AG09309 (cell line): ENCODE measurements at places on chromosomes 1 and 21.

GRCh38 chr21:42695697-42696380 is 42.4 kb downstream of the PDE9A start:
- DNase-seq = no peak

GRCh38 chr1:186894415-186894814 is 65.7 kb downstream of the PLA2G4A start:
- DNase-seq = no peak

DNA sequence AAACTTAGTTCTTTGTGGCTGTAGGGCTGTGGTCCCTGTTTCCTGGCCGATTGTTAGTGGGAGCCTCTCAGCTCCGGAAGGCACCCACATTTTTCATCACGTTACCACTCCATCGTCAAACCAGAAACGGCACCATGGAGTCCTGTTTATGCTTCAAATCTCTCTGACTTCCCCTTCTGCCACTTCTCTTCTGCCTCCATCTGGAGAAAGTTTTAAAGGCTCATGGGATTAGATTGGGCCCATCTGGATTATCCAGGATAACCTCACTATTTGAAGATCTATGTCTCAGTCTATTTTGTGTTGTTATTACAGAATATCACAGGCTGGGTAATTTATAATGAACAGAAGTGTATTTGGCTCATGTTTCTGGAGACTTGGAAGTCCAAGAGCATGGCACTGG is 19.3 kb upstream of the IL22RA1 start:
- no peak for DNase-seq

DNA sequence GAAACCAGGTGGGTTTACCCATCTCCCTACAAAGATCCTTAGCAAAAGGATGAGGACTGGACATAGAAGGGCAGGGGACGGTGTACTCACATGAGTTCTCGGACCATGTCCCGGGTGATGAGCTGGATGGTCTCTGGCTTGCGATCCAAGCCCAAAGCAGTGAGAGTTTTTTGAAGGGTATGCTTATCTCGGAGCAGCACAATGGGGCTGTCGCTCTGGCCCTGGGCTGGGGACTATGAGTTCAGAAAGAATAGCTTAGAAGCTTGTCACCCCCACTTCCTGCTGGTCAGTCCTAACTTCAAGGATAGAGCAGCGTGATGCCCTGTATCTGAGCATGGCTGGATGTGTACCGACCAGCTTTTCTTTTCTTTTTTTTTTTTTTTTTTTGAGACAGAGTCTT is 9.6 kb downstream of the CFAP45 start:
- no peak for DNase-seq

- DNase-seq = no peak
Observed at GRCh38 chr1:193185211-193185610, 1.2 kb downstream of the B3GALT2 start.

- no peak for DNase-seq
Observed at GRCh38 chr1:15172405-15173259, 19.1 kb downstream of the TMEM51 start.

DNA sequence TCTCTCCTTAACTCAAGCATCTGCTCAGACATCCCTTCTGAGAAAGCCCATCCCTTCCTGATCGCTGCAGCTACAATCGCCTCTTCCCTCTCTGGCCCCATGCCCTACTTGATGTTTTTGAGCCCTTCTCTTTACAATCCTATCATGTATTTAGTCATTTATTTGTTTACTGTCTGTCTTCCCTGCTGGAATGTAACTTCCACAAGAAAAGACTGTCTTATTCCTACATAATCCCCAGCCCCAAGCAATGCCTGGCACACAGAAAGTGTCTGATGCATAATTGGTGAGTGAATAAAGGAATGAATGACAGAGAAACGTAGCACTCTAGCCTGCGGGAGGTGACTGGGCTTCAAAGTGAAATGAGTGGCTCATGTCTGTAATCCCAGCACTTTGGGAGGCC is 25.4 kb downstream of the ECE1 start:
- no peak for DNase-seq

DNA sequence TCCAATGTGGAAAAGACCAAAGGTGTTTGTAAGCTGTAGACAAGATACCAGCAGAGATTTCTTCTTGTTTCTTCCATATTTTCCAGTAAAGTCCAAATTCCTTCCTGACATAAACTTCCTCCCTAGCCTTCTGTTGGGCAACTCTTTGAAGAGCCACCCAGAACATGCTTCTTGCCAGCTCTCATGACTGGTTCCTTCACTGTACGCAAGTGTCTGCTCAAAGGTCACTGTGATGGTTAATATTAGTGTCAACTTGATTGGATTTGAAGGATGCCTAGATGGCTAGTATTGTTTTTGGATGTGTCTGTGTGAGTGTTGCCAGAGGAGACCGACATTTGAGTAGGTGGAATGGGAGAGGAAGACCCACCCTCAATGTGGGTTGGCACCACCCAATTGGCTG is 416.6 kb upstream of the RUNX1 start:
- DNase-seq = no peak

DNA sequence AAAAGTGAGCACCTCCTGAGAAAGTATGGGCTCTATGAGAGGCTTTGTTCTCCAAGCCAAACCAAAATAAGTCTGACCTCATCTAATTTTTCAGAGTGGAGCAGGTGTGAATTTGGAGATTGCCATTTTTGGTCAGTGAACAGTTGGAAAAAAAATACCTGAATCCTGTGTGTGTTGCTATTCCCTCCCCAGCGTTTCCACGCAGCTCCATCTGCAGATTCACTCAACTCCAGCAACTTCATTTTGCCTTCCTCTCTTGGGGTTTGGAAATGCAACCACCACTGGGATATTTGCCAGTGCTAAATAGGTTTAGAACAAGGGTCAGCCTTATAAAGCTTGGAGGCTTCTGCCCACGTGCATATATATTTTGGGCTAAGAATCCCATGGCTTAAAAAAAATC is 11.2 kb downstream of the CASQ2 start:
- no peak for DNase-seq

GRCh38 chr1:117650840-117651568 is 45.2 kb downstream of the TENT5C start:
- DNase-seq = no peak

DNA sequence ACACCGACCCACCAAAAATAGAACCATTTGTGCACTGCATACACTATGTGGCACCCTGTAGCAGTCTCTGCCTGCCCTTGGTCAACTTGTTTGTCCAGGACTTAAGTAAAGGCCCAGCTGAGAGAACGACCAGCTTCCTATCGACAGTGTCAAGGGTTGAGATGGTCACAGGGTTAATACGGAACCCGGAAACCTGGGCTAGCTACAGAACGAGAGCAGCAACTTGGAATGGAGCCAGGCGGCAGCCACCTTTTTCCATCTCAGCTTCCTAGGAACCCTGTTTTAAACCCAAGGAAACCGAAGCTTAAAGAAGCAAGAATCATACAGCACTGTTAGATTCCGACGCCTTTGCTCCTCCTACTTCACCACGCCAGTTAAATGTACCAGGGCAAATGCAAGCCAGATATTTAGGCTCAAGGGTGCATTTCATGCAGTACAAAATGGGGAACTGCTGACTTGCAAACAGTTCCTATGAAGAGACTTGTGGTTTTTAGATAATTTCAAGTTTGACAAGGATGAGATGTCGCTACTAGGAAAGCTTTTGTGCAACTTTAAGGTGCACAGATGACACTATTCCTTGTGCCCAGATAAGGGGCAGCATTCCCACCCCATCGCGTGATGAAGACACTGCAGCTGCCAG is 35.5 kb downstream of the SLC66A1 start:
- no peak for DNase-seq

DNA sequence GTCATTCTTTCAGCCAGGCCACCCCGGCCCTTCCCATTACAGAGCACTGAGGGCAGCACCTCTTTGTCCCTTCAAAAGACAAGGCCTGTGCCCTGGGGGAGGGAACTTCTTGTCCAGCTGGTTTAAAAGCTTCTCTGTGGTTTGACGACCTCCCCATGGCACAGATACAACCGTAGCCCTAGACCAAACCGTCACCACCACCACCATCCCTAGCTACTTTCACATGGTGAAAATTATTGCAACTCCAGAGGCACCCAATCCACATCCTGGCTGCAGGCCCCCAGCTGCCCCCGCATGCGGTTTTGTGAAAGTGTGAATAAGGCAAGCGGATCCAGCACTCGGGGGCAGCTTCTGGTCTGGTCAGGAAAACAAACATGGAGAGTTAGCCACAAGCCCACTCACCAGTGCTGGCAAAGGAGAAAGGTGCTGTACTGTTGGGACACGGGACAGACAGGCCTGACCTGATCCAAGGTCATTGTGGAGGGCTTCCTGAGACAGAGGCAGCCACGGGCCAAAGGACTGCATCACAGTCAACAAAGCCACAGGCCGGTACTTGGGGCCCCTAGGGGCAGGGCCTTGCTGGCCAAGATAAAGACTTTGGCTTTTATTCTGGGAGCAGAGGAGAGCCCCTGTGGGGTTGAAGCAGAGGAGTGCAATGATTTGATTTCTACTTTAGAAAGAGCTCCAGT is 31.2 kb downstream of the CDCA8 start:
- no peak for DNase-seq
